ENCODE measurements at places on chromosomes 12 and 14.
A peak's percentile ranks its signal among the peaks of the same experiment; 100 is the strongest.

DNA sequence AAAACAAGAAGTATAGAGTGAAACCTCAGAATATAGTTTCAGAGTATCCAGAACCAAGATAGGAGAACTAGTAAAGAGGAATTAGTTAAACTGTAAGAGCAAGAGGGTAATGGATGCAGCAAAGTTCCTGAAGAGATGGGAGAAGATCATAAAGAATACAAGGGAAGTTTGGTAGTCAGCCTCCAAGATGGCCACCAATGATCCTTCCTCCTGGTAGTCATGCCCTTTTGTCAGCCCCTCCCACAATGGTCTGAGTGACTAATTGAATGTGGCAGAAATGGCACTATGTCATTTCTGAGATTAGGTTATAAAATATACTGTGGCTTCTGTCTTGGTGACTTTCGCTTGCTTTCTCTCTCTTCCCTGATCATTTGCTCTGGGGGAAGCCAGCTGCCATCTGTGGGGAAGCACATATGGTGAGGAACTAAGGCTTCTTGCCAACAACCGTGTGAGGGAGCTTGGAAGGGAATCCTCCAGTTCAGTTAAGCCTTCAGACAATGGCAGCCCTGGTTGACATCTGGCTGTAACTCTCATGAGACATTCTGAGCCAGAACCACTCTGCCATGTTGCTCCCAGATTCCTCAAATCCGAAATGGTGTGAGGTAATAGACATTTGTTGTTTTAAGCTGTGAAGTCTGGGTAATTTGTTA, 55.3 kb upstream of the AMN1 start:
- DNase-seq: no peak

DNA sequence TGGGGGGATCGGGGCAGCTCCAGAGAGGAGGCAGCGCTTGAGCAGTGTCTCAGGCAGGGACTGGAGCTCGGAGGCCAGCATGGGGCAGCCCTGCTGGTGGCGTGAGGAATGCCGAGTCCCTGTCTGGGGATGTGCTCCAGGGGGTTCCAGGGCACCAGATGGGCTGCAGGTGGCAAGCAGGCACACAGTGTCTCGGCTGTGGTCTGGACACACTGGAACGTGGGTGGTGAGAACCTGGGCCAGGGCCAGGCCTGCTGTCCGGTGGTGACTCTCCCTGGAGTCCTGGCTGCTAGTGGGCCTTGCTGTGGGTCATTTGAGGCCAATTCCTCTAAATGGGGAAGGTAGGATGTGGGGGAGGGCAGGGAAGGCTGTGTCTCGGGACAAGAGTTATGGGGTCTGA, 199.4 kb upstream of the RTL1 start:
- no peak for DNase-seq

DNA sequence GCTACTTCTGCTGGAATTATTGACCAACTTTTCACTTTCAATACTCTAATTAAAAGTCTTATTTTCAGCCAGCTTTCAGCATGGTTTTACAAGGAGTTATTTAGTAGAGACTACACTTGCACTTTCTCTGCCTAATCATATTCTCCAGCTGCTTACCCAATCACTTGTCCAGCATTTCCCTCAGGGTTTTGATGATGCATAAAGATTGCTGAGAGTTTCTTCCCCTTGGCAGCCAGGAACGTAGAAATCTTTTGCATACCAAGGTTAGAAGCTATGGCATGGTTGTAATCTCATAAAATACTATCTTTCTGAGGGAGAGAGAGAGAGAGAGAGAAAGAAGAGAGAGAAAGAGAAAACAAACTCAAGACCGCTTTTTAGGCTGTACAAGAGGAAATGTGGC, 10.8 kb downstream of the OR4Q3 start:
- DNase-seq: no peak

GRCh38 chr14:61569308-61569707, 126.0 kb upstream of the HIF1A start:
- no peak for DNase-seq

- DNase-seq: no peak
Measured at GRCh38 chr12:104459368-104459909, 2.7 kb downstream of the CHST11 start.

DNA sequence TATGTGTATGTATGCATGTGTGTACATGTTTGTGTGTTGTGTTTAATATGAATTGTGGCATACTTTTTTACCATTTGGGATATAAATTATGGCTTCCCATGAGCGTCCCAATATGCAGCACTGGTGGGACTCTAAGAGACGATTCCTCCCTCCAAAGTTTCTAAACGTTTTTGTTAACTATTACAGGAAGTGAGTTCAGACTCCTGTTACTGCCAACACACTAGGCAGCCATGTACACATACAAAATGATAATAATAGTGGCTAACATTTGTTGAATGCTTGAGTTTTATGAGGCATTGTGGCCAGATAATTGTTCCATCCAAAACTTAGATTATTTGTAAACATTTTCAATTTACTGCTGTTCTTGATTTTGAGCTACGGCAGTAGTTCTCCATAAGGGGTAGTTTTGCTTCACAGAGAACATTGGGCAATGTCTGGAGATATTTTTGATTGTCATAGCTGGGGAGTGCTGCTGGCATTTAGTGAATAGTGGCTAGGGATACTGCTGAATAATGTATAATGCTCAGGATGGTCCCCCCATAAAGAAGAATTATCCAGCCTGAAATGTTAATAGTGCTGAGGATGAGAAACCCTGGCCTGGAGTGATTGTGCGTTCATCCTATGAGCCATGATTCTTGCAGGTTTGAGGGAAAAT, 45.1 kb downstream of the ARID2 start:
- DNase-seq: no peak

DNA sequence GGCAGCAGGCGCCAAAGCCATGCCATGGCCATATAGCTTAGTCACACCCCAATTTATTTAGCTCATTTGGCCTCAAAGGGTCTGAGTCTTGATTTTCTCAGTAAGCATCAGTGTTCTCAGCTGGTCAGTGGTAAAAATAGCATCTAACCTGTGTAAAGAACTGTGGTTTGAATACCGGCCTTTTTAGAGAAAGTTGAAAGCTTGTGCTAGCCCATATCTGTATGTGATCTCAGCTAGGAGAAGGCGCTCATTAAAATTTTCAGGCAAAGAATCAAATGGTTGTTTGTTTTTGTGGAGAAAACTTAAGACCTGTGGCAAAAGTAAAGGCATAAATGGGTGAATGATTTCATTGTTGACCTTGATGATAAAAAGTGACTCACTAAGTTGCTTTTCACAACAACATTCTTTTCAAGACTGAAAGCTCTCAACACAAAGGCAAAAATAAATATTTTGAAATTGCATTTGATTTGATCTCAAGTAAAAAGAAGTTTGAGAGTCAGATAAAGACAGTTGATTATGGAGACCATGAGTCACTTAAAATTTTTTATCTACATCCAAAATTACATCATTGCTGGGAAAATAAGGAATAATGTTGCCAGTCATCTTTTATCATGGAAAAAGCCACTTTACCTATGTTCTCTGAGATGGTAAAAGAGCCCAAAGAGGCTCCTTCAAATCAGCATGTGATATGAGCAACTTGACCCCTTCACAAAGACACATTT, 128.5 kb upstream of the RGS6 start:
- DNase-seq: no peak

DNA sequence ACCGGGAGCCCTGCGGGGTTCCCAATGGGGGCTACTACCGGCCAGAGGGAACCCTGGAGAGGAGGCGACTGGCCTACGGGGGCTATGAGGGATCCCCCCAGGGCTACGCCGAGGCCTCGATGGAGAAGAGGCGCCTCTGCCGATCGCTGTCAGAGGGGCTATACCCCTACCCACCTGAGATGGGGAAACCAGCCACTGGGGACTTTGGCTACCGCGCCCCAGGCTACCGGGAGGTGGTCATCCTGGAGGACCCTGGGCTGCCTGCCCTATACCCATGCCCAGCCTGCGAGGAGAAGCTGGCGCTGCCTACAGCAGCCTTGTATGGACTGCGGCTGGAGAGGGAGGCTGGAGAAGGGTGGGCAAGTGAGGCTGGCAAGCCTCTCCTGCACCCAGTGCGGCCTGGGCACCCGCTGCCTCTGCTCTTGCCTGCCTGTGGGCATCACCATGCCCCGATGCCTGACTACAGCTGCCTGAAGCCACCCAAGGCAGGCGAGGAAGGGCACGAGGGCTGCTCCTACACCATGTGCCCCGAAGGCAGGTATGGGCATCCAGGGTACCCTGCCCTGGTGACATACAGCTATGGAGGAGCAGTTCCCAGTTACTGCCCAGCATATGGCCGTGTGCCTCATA, 9.7 kb downstream of the TNS2 start:
- DNase-seq: no peak

GRCh38 chr12:61267474-61267873, 992.7 kb upstream of the USP15 start:
- no peak for DNase-seq

GRCh38 chr12:87311206-87311605, 718.0 kb downstream of the C12orf50 start:
- no peak for DNase-seq

DNA sequence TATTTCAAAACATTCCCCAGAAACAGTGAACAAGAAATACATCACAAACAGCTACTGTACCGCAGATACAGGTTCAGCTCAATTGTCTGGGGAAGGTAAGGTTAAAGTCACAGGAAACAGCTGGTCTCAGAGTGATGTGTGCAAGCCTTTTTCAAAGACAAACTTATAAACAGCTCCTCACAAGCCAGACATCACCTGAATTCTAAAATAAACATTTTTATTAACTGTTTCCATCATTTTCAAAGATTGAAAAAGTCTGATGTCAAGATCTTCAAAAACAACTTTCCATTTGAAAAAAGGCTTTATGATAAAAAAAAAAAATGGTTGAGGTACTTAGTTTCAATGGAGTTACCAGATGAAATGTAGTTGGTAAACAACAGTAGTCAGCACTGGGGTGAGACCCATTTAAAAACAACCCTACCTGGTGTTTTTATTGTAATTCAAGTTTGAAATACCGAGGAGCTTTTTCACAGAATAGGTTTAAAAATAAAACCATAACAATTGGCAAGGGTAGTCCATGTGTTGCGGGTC, 4.0 kb downstream of the BTG1 start:
- DNase-seq: no peak

- DNase-seq: no peak
Measured at GRCh38 chr12:98651328-98651727, 6.2 kb downstream of the APAF1 start.

DNA sequence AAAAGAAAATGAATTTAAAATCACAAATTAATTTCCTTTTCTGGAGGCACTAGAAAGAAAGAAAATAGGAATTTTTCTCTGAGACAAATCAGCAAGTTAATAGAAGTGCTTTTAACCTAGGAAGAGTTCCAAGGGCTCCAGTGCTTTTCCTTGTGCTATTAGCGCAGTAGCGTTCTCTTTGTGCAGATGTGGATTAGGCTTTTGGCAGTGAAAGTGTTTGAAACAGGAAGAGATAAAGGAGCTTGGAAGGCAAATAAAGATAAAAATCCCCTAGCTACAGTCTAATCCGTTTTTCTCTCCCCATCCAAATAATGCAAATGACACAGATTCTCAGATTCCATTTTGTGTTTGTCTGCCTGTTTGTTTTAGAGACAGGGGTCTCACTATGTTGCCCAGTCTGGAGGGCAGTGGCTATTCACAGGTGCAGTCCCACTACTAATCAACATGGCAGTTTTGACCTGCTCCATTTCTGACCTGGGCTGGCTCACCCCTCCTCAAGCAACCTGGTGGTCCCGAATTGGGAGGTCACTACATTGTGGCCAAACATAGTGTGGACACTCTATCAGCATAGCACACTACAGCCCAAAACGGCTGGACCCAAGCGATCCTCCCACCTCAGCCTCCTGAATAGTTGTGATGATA, 166.1 kb downstream of the PAWR start:
- no peak for DNase-seq

GRCh38 chr12:67957383-67957782, 31.9 kb upstream of the IFNG-AS1 start:
- DNase-seq: no peak

DNA sequence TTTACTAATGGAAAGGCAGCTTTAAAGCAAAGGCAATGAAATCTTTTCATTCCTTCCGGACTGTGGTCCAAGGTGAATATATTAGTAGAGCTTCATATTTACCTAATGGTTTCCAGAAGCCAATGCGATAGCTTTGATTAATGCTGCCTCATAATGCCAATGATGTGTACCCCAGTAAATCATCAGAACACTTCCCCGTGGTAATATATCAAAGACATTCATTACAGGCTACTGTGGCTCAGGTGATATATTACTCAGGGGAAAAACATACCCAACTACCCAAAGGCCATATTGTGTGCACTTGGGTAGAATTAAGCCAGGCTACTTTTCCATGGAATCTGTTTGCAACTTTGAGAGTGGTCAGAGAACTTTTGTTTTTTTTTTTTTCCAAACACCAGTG, 69.4 kb upstream of the DACT1 start:
- DNase-seq: no peak

DNA sequence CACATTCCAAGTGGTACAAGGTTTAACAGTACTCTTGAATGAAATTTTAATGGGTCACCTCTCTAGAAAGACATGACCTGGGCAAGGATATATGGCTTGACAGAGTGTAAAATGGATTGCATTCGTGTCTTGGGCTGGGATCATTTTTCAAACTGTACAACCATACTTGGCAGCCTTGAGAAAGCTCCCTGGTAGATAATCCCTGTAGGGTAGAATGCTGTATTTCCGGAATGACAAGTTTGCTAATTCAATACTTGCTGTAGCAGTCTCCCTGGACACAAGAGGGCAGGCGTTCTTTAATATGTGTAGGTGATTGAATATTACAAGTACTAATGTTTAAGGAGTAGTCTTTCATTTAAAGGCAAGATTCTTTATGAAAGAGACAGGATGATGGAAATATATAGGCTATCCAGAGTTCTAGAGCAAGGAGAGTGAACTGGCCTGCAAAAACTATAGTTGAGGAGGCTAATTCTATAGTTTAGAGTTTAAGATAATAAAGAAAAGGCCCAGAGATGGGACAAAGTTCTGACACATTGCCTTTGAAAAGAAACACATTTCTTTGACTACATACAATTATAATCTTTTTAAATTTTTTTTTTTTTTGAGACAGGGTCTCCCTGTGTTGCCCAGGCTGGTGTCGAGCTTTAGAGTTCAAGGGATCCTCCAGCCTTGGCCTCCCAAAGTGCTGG, 53.4 kb downstream of the PLBD1 start:
- DNase-seq: no peak

GRCh38 chr14:68664225-68664681, 128.6 kb downstream of the ZFP36L1 start:
- peak; percentile 71 for DNase-seq

GRCh38 chr14:93090826-93091555, 24.7 kb downstream of the ITPK1 start:
- no peak for DNase-seq

GRCh38 chr14:22319526-22320361, 269.3 kb downstream of the DAD1 start:
- peak; percentile 9 for DNase-seq

DNA sequence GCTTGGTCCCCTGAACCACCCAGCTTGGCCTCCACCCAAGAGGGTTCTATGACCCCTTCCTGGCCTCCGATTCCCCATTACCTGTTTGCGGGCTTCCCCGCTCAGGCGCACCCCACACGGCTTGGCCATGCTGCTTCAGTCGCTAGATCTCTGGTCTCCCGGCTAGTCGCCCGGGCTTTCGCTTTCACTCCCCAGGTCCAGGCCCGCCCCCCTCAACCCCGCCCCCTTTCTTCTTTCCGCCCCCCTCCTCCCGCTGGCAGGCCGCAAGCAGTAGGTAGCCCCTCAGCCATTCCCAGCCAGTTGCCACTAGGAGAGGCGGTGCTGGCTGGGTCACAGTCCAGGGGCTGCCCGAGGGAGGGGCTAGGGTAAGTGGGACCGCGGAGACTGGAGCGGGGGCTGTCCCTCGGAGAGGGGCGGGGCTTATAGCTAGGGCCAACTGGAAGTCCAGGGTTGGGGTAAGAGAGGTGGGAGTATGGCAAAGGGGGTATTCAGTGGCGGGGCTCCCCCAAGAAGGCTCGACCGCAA, at the start of gene PSME2:
TSS of gene PSME2 (minus strand) at position 158 of the 525 bp plus-strand sequence. CDS start at position 129, 29 bp downstream.
- peak; percentile 95 for DNase-seq
